Activated T-cell treated with anti-CD3 and anti-CD28 coated beads for 4 hours (primary cell): ENCODE measurements at places on chromosomes 5 and 9.

DNA sequence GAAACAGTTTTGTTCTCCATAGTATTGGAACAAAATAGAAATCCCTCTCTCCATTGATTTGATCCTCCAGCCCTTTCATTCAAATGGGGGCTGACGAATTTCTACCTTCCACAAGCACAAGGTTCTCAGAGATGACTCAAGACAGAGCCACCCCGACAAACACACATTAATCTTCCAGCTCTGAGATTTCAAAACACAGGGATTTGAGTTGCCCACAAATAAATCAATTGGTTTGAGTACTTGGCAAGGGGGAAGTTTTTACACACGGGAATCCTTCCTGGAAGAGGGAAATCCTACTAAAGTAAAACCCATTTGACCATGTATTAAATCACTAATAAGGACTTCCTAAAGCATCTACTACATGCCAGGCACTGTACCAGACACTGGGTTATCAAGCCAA is 5.4 kb downstream of the ADRA1B start:
- DNase-seq: no peak

DNA sequence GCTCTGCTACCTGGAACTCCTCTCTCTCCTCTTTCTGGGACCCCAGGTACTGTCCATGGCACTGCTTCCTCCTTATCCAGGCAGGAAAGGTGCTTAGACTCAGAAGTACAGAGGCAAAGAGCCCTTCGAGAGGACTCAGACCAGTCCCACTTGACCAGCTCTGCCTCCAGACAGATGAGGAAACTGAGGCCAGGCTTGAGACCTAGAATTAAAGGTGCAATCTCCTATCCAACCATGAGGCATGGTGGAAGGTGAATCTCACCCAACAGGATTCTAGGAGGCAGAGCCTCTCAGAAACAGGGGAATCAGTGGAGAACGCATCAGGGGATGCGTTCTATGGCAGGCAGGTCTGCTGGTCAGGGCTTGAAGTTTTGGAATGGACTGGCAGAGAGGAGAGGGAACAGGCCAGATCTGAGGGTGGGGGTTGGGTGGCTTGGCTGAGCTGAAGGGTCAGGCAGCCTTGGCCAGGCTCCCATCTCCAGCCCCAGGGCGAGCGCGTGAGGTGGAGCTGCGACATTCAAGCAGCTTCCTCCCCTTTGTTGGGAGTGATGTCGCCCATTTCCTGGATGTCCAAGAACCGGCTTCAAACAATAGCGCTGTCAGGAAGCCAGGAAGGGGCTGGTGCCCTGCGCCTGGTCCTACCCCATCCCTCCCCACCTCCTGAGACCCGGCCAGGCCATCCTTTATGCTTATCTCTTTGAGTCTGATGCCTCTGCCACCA is 26.2 kb downstream of the NDUFA8 start:
- no peak for DNase-seq

DNA sequence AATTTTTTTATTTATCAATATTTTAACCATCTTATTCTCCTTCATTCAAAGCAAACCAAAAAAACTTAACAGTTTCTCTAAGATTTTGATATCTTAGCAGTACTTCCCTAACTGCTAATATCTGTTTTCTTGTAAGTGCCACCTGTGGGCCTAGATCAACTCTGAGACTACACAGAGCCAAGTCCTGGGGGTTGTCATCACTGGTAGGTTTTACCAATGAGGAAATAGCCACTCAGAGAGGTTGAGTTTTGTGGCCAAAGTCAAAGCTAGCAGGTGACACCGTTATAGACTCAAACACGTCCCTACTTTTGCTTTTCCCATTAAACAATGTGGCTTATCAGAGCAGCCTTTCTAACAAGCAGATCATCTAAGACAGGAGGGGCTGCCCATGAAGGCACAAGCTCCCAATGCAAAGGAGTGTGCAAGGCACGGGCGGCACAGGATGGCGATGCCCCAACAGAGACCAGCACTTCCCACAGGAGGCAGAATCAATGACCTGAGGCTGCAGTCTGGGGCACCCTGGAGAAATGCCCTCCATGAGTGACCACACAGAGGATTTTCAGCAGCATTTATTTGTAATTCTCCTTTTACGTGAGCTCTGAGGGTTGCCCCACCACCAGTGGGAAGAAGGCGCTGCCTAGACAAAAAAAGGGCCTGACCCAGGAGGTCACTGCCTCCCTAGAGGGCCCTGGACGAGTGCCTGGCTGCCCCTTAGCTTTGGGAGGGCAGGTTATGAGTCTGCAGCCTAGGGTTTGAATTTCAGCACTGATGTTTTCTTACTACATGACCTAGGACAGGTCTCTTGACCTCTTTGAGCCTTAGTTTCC is 7.4 kb downstream of the TBC1D2 start:
- no peak for DNase-seq

DNA sequence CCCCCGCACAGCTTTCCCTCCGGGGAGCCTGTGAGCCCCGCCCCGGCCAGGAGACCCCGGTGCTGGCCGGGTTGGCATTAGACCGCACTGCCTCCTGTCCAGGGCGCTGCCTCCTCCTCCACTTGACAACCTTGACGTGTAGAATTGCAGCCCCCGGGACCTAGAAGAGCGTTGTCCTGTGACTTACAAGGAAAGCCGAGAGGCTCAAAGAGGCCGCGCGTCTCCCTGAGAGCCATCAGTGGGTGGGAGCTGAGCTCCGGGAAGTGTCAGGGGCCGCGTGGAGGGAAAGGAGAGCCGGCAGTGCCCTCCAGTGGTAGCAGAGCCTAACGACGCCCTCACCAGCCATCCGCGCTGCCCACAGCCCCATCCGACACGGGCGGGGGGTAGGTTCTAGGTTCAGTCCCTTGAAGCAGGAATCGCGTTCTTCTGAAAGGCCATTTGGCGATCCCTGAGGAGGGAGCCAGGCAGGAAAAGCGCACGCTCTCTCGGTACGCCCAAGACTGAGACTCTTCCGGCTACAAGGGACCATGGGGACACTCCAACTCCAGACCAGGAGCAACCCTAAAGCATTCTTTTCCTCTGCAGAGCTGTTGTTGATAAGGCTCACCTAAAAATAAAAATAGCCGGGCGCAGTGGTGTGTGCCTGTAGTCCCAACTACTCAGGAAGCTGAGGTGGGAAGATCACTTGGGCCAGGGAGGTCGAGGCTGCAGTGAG is 40.6 kb upstream of the SAP30L start:
- peak; percentile 57 for DNase-seq

DNA sequence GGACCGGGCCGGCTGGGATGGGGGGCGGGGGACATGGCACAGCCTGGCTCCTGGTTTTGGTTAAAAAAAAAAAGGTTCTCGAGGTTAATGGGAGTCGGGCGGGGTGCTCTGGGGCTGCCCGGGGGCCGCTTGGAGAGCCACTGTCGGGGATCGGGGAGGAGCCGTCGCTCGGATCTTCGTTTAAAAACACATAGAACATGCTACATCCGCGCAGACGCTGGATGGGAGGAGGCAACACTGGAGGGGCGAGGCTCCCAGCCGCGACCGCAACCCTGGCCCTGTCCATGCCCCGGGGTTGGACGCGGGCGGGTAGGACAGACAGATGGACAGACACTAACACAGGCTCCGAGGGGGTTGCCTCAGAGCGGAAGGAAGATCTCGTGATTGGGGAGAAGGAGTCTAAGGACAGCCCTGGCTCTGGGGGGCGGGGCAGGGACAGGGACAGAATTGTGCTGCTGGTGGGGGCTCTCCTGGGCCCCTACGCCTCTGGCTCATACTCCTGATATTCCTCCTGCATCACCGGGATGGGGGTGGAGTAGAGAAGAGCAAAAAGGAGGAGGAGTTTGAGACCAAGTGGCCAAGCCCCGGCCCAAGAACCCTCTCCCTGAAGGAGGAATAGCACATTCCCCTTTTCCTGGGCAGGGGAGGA is 9.9 kb downstream of the SNCB start:
- DNase-seq: no peak

DNA sequence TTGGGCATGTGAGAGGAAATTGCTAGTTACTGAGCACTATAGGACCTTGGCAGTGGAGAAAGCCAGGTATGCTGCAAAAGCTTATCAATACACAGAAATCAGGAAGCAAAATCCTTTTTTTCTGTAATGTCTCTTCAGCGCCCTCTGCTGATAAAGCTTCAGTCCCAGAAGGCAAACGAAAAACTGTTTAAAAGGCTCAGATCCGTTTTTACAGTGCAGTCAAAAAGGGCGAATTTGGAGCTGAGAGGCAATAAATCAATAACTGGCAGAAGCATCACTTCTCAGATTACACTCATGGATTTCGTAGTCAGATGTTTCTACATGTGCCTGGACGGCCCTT is 1.1 kb upstream of the MAN2A1 start:
- DNase-seq: no peak

DNA sequence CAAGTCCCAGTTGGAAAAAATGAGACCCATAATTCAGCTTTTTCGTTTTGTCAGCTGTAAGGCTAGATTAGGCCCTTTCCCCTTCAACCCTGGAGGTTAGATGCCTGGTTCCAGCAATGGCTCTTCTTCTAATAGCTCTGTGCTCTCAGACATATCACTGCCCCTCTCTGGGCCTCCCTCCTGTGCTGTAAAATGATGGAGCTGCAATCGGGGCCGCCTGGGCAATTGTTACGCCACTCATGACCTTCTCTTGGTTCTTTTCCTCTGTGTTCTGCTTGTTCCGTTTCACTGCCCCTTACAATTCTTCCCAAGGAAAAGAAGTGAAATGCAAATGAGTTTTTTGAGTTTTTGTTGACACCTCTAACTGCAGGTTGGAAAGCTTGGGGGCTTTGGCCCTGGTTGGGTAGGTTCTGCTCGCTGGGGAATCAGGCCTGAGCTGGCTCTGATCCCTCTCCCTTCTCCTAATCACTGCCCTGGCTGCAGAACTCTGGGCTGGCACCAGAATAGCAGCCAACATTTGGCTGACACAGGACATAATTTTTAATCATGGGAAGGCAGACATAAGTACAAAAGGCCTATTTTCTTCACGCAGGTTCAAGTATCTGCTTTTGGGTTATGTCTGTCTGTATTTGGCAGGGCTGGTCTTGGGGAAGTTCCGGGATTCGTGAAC is 110.9 kb downstream of the FOXD1 start:
- DNase-seq: no peak

DNA sequence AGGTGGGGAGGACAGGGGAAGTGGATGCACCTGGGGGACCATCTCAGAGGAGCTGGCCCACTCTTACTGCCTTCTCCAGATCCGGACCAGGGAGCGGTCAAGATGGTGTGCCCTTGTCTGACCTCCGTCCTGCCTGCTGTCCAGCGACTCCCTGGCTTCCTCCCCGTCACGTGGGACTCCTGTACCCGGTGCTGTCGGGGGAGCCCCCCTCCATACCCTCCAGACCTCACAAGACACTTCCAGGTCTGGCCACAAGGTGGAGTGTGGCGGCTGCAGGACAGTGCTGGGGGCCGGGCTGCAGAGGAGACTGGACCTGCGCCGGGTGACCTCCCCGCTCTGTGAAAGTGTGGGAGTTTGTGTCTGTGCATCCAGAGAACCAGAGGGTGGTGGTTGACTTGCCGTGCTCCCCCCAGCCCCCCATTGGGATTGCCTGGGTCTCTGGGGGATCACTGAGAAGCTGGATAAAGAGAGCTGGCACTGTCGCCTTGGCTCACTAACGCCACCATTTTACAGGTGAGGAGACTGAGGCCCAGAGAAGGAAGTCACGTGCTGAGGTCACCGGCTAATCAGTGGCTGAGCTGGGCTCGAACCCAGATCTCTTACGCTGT is 1.9 kb upstream of the CRB2 start:
- peak; percentile 31 for DNase-seq

DNA sequence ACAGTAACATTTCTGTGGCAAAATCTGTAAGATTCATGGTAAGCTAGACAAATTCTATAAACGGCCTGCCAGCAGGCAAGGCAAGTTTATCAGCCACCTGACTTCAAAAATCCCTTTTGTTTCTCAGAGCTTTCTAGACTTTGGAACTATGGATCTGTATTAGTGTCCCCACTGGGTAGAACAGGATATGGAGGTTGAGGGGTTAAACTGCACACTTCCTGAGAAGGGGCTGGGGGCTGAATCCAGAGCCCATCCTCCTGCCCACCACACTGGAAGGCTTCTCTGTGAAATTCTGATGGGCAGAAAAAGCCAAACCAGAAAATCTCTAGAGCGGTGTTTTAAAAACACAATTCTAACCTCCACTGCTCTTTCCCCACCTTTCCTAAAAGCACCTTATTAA is 128.7 kb downstream of the ENTREP1 start:
- DNase-seq: no peak

- DNase-seq: no peak
These were observed at the start of gene VCAN for GRCh38 chr5:83471405-83472212. Gene VCAN (plus strand): TSS chr5:83471744. CDS start chr5:83483519, 11,775 bp downstream.

- no peak for DNase-seq
These were observed 176.0 kb downstream of the MSX2 start for GRCh38 chr5:174900240-174900865.

DNA sequence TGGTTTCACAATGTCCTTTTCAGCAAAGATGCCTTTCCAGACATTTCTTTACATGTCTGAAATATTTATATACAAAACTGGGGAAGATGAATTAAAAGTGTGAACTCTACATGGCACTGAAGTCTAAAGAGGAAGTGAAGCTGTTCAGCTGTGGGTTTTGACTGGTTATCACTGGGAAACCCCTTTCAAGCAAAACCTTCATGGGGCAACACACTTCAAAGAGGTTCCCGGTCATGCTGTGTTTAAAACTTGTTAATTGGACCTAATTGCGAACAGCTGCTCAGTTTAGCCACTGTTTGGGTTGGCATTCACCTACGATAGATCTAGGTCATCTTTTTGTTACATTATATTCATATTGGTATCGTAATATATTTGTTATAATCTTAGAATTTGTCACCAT is 20.0 kb upstream of the GDNF start:
- DNase-seq: no peak

GRCh38 chr5:173750538-173751265 is 134.3 kb upstream of the BOD1 start:
- no peak for DNase-seq

- no peak for DNase-seq
These were observed 71.1 kb upstream of the SLC44A1 start for GRCh38 chr9:105173306-105173705.

DNA sequence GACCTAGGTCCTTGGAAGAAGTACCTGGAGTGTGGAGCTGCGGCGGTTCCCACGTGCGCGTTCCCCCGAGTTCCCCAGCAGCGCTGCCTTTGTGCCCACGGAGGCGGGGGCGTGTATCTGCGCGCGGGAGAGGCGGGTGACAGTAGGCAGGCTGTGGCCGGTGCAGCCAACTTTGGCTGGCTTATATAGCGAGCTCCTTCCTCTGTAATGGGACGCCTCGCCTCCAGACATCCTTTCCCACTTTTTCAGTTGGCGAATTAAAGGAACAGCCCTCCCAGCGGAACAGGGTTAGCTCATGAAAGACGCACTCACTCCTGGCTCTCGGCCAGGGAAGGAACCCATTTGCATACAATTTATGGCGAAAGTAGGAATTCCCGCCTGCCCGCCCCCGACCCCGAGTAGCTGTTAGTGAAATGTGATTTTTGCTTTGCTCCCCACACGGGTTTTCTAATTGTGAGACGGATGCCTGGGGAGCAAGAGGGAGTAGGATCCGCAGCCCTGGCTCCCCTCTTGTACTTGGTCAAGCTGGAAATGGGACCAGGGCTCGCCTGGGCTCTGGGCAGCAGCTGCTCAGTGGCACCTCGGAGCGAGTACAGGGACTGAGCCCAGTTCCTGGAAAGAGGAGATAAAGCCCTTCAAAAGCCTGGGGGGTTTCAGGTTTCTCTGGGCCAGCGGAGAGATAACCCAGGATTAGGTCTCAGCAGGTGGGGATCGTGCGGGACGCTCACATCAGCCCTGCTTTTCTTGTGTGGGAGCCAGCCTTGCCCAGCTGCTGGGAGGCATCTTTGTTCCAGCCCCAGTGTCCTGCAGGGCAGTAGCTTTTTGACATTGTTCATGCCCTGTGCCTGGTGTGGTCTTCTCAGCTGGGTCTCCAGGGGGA is at the start of gene TNC:
TSS of gene TNC (minus strand) at position 159 of the 880 bp plus-strand sequence. CDS start 27,139 bp downstream, outside the sequence.
- DNase-seq: no peak
